Spinal cord (tissue), 10 donors: ENCODE measurements at places on chromosomes 5 and 9. TPM values are rescaled to one million over a fixed set of nuclear protein-coding genes. Genes with fewer than 3 reads are reported as not detected.

DNA sequence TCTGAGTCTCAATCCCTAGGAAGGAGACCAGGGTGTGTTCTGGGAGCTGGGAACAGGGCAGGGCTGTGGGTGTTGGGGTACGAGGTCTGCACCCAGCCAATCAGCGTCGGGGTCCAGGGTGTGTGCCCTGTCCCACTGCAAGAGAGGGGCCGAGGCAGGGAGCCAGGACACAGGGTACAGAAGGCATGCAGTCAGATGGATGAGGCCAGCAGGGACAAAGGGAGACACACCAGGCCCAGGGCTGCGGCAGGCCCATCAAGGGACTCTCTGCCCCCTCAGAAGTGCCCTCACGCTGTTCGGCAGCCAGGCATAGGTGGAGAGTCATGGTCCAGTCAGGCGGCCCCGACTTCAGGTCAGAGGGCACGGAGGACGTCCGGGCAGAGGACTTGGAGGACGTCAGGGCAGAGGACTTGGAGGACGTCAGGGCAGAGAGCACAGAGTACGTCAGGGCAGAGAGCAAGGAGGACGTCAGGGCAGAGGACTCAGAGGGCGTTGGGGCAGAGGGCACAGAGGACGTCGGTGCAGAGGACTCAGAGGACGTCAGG is 28.8 kb upstream of the ADAMTS2 start:
- no peak overlapping the region for H3K4me3 ChIP-seq
- DNase-seq: no peak
- no peaks in the 10 kb centered on the region for H3K27me3 ChIP-seq
- H3K27ac ChIP-seq: no peak overlapping the region
- H3K36me3 ChIP-seq: no peaks in the 10 kb centered on the region

- no peaks in the 10 kb centered on the region for H3K36me3 ChIP-seq
- no peak overlapping the region for H3K4me3 ChIP-seq
- H3K27ac ChIP-seq: no peak overlapping the region
- H3K27me3 ChIP-seq: no peaks in the 10 kb centered on the region
- H3K4me1 ChIP-seq: no peaks in the 10 kb centered on the region
Observed at GRCh38 chr5:40084614-40085013, 595.1 kb upstream of the PTGER4 start.

DNA sequence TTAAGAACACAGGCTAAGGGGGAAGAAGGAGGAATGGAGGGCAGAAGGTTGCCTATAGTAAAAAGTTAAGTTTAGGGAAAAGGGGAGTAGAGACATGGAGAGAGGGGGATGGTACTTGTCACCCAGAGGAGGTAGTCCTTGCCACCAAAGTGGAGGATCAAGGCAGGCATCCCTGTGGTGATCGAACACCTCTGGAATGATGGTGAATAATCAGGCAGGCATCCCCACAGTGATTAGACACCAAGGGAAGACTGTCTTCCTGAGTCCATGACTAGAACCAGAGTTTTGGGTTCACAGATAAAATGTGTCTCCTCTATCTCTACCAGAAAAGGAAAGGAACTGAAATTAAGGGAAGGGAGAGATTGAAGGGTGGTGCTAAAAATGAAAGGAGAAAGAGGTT is 19.2 kb upstream of the HMGCS1 start:
- H3K27ac ChIP-seq: no peak overlapping the region
- DNase-seq: no peak
- no peaks in the 10 kb centered on the region for H3K36me3 ChIP-seq
- H3K27me3 ChIP-seq: no peaks in the 10 kb centered on the region

The F12 gene
- total RNA-seq: 1.9 TPM

The GALNT12 gene
- 6.3 TPM for total RNA-seq

GRCh38 chr5:38885208-38885607 is 39.4 kb downstream of the OSMR start:
- no peak overlapping the region for H3K4me3 ChIP-seq
- H3K27ac ChIP-seq: no peak overlapping the region
- no peak for DNase-seq
- no peaks in the 10 kb centered on the region for H3K4me1 ChIP-seq
- no peaks in the 10 kb centered on the region for H3K27me3 ChIP-seq

The F2RL1 gene
- 2.3 TPM for total RNA-seq

- no peaks in the 10 kb centered on the region for H3K4me1 ChIP-seq
- no peak overlapping the region for H3K27ac ChIP-seq
- H3K36me3 ChIP-seq: no peaks in the 10 kb centered on the region
- no peak overlapping the region for H3K4me3 ChIP-seq
- DNase-seq: peak; percentile 64
Observed at GRCh38 chr5:158320178-158320674, 461.3 kb upstream of the CLINT1 start.

The SPAG8 gene
- total RNA-seq: 4.2 TPM

- H3K27ac ChIP-seq: no peak overlapping the region
- H3K4me3 ChIP-seq: no peak overlapping the region
- H3K36me3 ChIP-seq: no peaks in the 10 kb centered on the region
- no peaks in the 10 kb centered on the region for H3K27me3 ChIP-seq
- H3K4me1 ChIP-seq: no peaks in the 10 kb centered on the region
Observed at GRCh38 chr5:122377026-122377425, 65.0 kb downstream of the SNCAIP start.
